ENCODE measurements at places on chromosomes 5 and 9.

- no peak for DNase-seq
Measured at GRCh38 chr5:52283221-52283620, 504.5 kb upstream of the ITGA1 start.

DNA sequence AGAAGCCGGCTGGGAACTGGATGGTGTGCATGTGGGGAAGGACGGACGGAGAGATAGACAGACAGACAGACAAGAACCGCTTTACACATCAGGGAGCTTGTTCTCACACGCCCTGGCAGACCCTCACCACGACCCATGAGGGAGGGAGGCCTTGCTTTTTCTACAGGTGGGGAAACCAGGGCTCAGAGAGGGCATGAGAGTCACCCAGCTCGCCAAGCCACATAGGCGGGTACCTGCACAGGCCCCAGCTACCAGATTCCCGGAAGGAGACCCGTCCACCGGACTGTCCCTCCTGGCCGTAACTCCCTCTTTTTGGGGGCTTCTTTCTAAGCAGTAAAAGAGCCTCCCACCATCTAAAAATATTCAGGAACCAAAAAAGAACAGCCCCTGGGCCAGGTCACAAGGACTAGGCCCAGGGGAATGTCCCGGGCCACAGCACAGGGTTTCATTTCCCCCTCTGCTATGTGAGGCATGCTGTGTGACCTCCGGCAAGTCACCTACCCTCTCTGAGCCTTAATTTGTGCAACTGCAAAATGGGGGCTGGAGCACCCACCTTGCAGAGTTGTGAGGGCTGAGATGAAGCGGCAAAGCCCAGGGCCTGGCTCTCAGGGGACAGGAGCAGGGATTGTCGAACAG lies 84.4 kb upstream of the SARDH start:
- DNase-seq = no peak

GRCh38 chr5:146624179-146624578 lies 108.2 kb upstream of the GPR151 start:
- no peak for DNase-seq

- no peak for DNase-seq
Measured at GRCh38 chr5:139733698-139734538, 61.7 kb upstream of the PSD2 start.

GRCh38 chr5:40367255-40367654 lies 312.5 kb upstream of the PTGER4 start:
- no peak for DNase-seq

GRCh38 chr5:32096891-32097595 lies 77.1 kb downstream of the GOLPH3 start:
- no peak for DNase-seq

DNA sequence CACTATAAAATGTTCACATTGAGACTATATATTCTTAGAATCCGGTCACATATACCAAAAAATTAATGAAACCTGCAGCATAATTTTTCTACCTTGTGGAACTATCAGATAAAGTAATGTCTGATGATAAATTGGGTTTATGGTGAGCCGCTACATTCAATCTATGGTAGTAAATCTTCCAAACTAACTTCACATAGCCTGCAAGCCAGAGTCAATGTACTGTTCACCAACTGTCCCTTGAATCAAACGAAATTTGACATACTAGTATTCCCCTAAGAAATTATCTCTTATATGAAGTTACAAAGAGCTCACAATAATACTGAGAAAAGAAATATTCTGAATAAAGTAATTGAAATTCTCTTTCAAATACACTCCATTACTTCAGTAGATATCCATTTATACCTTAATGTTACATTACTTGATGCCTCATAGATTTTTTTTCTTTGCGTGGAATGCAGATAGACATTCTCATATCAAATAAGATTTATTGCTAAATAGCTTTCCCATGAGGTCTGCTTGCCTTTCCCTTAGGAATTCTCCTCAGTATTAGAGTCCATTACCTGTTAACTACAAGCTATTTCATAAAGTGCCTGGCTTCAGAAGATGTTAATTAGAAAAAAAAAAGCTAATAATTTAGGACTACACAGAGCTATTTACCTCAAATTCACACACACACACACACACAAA lies 169.5 kb downstream of the PTPRD start:
- DNase-seq = no peak

GRCh38 chr5:62341783-62342475 lies 35.9 kb downstream of the KIF2A start:
- DNase-seq = no peak

DNA sequence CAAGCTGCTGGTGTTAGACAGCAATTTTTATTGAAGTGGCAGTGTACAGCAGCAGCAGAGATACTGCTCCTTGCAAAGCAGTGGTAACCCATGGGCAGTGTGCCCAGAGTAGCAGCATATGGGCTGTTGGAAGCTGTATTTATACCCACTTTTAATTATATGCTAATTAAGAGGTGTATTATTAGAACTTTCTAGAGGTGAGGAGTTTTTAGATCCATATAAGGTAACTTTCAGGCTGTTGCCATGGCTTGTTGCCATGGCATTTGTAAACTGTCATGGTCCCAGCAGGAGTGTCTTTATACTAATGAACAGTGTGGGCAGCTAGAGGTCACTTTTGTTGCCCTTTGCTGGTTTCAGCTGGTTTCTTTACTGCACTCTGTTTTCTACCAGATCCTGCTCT lies 3.7 kb upstream of the PJA2 start:
- no peak for DNase-seq

- DNase-seq = no peak
Measured at GRCh38 chr9:3810231-3810630, 284.4 kb upstream of the RFX3 start.

- DNase-seq = no peak
Measured at GRCh38 chr9:13967011-13967410, 346.9 kb downstream of the NFIB start.

GRCh38 chr5:52830650-52831049 lies 42.9 kb downstream of the ITGA1 start:
- DNase-seq = no peak

DNA sequence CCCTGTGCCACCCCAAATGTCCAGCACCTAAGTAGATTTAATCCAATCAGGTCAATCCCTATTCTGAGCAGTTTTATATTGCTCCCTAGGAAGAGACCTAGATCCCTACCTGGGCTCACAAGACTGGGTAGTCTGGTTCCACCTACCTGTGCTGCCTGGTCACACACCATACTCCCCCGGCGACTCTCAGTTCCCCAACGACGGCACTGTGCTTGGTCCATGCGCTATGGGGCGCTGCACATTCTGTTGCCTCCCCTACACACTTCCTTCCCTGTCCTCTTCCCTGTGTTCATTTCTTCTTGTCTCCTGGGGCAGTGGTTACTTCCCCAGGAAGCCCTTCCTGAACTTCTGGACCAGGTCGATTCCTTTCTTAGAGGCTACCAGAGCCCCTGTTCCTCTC lies 109.9 kb upstream of the IL12B start:
- DNase-seq = no peak

DNA sequence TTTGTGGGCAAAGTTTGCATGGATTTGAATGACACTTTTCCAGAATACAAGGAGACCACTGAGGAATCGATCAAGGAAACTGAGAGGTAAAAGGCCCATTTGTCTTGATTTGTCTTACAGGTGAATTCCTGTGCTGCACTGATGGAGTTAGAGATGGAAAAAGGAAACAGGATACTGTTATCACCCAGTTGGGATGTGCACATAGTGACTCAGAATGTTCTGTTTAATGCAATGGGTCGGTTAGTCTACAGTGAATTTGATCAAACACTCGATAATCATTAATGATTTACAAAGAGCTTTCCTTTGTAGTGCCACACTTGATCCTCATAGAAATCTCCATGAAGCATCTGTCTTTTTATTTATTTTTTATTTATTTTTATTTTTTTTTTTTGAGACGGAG lies 64.7 kb downstream of the GDA start:
- no peak for DNase-seq

All from activated effector memory CD4-positive, alpha-beta T cell treated with anti-CD3 and anti-CD28 coated beads, Interleukin-2, amount 50 U/mL, for 16 hours (primary cell).